ENCODE measurements at places on chromosomes 6 and 20. TPM values are rescaled to one million over a fixed set of nuclear protein-coding genes. Genes with fewer than 3 reads are reported as not detected.

GRCh38 chr6:38567436-38567835, 72.3 kb downstream of the BTBD9 start:
- H3K27me3 ChIP-seq: no peaks in the 10 kb centered on the region
- no peak for DNase-seq
- H3K4me1 ChIP-seq: no peaks in the 10 kb centered on the region
- no peak overlapping the region for H3K4me3 ChIP-seq
- H3K27ac ChIP-seq: no peak overlapping the region

- DNase-seq: peak; percentile 88
- H3K27ac ChIP-seq: no peak overlapping the region
- H3K4me3 ChIP-seq: no peak overlapping the region
- H3K27me3 ChIP-seq: no peaks in the 10 kb centered on the region
- H3K36me3 ChIP-seq: no peaks in the 10 kb centered on the region
Observed at GRCh38 chr20:47181056-47181862, 175.2 kb downstream of the ZMYND8 start.

GRCh38 chr6:44471271-44471981, 83.9 kb downstream of the CDC5L start:
- no peak overlapping the region for H3K27ac ChIP-seq
- H3K4me1 ChIP-seq: peaks cover 3% of the 10 kb centered on the region
- no peaks in the 10 kb centered on the region for H3K27me3 ChIP-seq
- no peaks in the 10 kb centered on the region for H3K36me3 ChIP-seq
- DNase-seq: no peak

NOX3 gene
- not detected for total RNA-seq

Data from Karpas-422 (cell line).